Substantia nigra (tissue), 51 donors: ENCODE measurements at places on chromosomes 2 and 18.

DNA sequence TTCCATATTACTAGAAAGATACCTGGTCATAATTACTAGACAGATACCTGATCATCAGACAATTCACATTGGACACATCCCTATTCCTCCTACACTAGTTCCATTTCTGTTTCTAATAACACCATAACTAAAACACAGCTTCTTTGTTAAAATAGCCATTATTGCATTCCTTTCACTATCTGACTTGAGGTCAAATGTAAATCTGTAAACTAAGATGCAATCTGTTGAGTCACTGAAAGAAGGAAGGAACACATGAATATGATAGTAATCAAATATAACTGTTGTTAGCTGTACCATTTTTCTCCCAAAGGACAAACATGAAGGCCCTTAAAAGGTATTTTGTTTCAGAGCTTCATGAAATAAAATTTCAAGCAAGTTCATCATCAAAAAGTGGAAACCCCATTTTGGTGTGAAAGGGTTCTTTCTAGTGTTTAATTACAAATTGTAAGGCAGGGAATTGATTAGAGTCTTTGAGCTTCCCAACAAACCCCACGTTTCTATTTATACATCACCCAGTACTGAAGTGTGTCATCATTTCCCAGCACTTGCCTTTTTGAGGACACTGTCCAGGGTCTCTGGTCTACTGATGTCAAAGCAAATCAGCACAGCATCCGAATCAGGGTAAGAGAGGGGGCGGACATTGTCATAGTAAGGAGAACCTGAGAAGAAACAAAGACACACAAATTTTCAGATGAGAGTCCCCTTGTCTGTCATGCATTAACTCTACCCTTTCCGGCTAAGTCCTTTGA is 13.0 kb downstream of the RND3 start:
- no peak for DNase-seq

- DNase-seq = no peak
Measured at GRCh38 chr2:230472621-230473018, 56.6 kb downstream of the SP100 start.

DNA sequence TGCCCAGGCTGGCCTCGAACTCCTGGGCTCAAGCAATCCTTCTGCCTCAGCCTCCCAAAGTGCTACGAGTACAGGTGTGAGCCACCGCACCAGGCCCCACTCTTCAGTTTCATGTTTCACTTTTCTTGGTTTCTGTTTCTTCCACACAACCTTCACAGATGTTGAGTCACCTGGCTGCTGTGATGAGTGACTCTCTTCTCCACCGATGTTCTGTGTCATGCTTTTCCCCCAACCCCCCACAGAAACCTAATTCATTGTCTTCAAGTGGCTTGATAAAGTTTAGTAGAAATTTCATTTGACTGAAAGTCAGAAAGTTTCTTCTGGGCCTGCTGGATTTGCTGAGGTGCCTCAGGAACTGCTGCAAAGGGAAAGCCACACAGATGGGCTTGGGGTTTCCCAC is 78.5 kb downstream of the SPHKAP start:
- DNase-seq = no peak

- no peak for DNase-seq
Measured at GRCh38 chr2:218991674-218992168, 1.5 kb downstream of the CRYBA2 start.

DNA sequence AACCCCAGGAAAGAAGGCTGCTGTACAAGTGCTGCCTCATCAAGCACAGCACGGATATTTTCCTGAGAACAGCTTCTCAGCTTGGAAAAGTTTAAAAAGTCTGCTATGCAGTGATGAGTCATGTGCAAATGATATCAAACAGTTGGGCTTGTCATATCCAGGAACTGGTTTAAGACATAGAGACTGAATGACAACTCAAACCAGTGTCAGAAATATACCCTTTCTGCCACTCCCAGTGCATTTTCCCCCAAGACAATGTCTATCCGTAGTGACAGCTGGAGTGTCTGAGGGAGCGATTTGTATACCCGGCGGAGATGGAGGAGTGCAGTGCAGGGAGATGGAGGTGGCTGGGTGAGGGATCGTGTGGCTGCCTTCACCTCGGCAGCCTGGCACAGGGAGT is 28.2 kb downstream of the SOX11 start:
- no peak for DNase-seq

DNA sequence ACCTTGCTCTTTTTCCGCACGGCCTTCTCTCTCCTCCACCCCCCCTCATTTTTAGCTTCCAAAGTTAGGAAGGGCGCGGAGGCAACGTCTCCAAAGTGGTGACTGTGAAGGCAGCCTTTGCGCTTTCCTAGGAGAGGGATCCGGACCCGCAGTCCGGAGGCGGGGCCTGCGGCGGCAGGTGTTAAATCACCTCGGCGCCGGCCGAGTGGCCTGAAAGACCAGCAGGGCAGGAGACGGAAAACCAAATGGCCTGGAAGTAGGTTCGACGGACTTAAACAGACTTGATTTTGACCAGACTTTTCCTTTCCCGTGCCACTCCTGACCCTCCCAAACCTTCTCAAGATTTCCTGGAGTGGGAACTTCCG is 615 bp downstream of the GORASP2 start:
- peak; percentile 31 for DNase-seq

GRCh38 chr2:55431982-55432627 is 12.4 kb upstream of the CCDC88A start:
- no peak for DNase-seq

DNA sequence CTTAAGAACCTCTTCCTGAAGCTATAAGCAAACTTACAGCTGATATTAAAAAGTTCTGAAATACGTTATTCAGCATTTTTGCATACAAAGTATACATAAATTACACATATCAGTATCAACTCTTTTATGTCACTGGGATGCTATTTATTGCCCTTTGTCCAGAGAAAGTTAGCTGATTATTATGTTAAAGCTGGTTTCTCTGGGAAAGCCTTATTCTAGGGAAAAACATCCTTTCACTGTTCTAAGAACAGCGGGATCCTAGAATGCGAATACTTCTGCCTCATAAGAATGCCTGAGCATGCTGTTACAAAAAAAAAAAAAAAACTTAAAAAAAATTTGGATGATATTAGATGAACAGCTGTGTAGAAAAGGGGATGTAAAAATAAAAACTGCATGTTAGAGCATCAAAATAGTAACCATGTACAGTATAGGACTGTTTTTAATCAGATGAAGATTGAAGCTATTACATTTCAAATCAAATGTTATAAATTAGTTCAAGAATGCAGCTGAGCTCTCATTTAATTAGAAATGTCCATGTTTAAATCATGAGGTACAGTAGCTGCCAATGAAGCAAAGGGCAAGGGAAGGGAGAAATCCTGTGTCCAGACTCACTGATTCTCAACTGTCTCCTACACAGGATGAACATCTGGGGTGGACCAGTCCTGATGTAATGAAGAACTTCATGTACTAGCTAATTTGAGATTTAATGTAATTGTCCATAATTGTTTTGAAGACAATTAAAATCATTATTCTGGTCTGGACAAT is 8.2 kb downstream of the FTCDNL1 start:
- no peak for DNase-seq

DNA sequence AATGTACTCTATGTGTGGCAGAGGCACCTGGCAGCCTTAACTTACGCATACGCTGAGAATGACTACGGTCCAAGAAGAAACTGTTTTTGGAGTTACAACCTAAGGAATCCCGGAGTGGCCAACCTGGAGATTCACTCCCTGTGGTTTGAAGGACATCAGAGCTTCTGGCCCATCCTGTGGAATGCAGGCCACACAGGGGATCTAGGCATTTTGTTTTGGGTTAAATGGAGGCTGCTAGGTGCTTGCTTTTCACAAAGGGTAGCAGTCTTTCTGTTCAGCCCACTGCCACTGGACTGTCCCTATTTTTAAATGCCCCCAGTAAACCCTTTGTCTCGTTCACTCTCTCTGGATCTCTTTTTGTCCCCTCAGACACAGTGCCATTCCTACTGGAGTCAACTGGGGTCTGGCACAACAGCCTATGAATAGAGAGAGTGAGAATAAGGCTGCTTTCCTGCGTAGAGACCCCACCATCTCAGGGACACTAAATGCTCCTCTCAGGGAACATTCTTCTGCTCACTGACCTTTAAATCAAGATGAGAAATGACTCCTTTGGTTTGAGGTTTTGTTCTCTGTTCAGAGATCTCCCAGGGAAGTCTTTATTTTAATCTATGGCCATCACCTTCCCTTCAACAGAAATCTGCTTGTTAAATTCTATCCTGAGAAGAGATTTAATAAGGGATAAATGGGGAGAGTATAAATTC is 124.9 kb downstream of the B3GNT2 start:
- no peak for DNase-seq

GRCh38 chr2:217353591-217353990 is 493.7 kb upstream of the TNP1 start:
- DNase-seq = no peak

GRCh38 chr2:21571686-21572085 is 447.9 kb downstream of the TDRD15 start:
- no peak for DNase-seq

DNA sequence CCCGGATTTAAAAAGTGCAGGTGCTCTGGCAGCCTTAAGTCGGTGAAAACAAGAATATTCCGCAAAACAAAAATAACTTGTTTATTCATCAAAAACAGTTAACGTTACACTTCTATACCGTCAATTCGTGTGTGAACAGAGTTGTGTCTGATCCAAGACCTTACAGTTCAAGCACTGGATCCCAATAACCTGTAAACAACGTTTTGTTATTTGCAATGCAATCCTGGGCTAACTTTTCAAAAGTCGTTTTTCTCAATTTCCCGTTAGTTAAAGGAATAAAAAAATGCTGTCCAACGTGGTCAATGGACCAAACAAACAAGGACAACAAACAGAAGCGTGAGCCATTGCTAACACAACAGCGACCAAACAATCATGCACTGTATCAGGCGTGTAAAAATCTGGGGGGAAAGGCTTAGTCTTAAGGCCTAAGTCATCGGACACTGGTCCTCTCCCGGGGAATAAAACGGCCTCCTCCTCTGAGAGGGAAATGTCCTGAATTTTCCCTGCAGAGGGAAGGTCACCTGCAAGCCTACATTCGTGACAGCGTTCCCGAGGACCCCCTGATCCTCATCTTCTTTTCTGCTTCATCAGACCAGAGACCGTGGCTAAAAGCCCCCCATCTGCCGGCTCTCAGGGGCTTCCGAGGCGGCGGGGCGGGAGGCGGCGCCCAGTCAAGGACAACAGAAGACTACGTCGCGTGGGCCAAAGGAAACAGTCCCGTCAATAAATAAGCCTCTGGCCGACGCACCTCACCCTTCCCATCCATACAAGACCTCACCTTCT is 490 bp downstream of the NDUFS1 start:
- no peak for DNase-seq

DNA sequence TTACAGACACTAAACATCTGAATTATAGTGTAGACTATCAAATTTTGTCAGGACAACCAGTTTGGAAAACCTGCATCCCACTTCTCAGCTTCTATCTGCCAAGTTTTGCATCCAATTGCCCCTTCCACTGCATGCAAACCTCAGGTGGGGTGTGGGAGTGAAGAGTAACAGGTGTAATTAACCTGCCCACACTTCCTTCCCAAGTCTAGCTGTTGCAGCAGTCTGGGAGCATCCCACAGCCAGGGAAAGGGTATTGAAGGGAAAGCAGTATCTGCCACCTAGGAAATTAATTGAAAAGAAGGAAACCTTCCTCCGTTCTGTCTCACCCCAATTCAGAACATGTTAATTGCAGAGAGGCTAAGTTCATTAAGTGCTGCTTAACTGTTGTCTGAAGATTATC is 189.9 kb downstream of the NCKAP5 start:
- DNase-seq = no peak

- peak; percentile 70 for DNase-seq
Measured at GRCh38 chr2:135985826-135986393, 484 bp upstream of the DARS1 start.

GRCh38 chr2:19993731-19994130 is 3.8 kb upstream of the WDR35 start:
- no peak for DNase-seq

GRCh38 chr2:138610201-138610953 is 108.8 kb downstream of the SPOPL start:
- DNase-seq = no peak

DNA sequence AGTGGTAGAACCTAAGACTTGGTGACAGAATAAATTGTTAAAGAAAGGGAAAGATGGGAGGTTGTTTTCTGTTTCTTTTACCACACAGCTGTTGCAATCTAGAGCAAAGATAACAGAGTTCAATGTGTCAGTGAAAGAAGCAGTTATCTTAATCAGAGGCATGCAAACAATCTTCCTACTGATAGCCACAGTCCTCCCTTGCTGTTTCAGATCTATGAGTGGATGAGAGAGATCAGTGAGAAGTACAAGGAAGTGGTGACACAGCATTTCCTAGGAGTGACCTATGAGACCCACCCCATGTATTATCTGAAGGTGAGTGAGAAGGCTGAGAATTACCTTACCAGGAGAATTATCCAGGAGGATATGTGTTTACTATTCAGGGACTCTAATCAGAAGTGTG is 15.9 kb downstream of the CPO start:
- no peak for DNase-seq

GRCh38 chr2:31558401-31559295 is 22.1 kb downstream of the SRD5A2 start:
- no peak for DNase-seq

GRCh38 chr2:22748909-22749308 is 636.1 kb upstream of the KLHL29 start:
- no peak for DNase-seq
